Hindlimb muscle (tissue), 1 donor: ENCODE measurements at places on chromosomes 16 and 17. TPM values are rescaled to one million over a fixed set of nuclear protein-coding genes. Genes with fewer than 3 reads are reported as not detected.

HCRT gene
- polyA plus RNA-seq = not detected

CACNG1 gene
- polyA plus RNA-seq = 340 TPM

VAT1L gene
- 0.79 TPM for polyA plus RNA-seq

MT1G gene
- polyA plus RNA-seq = not detected

CSHL1 gene
- not detected for polyA plus RNA-seq

ZNF205 gene
- polyA plus RNA-seq = 15.1 TPM

HLF gene
- 8.1 TPM for polyA plus RNA-seq

HOXB5 gene
- 0.48 TPM for polyA plus RNA-seq

NDUFAF8 gene
- 48.8 TPM for polyA plus RNA-seq

COTL1 gene
- polyA plus RNA-seq = 30.5 TPM

LRRC37A gene
- 3.1 TPM for polyA plus RNA-seq

TEX19 gene
- not detected for polyA plus RNA-seq

RHBDL3 gene
- polyA plus RNA-seq = 1.7 TPM

CRHR1 gene
- polyA plus RNA-seq = not detected

RABEP2 gene
- polyA plus RNA-seq = 17.1 TPM

TP53TG3F gene
- not detected for polyA plus RNA-seq
